ENCODE measurements at places on chromosomes 1 and 21.

DNA sequence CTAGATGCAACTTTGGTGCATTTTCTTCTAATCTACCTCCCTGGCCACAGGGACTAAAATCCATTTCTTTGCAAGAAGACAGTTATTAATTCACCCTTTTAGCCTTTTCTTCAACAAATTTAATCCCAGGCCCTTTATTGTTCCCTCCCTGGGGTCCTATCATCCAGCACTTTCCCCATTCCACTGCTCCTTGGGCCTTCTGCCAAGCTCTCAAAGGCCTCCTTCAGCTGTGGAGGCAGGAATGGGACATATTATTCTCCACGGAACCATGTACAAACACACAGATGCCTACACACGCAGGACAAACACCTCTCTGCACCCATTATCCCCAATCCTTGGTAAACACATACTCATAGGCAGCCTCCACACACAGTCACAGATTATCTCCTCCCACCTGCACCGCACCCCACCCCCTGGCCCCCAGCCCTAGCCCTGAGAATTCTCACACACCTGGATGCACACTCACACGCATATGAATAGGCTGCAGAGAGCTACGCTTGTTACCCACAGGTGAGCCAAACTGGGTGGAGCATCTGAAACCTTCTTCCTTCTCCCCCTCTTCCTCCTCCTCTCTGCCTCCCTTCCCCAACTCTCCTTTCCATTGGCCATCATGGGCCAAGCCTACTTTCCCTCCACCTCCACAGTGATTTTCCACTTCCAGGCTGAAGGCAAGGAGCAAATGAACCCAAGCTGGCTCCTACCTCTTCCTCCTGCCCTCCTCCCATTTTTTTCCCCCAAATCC is 11.7 kb downstream of the TAGLN2 start:
- DNase-seq, result no peak

DNA sequence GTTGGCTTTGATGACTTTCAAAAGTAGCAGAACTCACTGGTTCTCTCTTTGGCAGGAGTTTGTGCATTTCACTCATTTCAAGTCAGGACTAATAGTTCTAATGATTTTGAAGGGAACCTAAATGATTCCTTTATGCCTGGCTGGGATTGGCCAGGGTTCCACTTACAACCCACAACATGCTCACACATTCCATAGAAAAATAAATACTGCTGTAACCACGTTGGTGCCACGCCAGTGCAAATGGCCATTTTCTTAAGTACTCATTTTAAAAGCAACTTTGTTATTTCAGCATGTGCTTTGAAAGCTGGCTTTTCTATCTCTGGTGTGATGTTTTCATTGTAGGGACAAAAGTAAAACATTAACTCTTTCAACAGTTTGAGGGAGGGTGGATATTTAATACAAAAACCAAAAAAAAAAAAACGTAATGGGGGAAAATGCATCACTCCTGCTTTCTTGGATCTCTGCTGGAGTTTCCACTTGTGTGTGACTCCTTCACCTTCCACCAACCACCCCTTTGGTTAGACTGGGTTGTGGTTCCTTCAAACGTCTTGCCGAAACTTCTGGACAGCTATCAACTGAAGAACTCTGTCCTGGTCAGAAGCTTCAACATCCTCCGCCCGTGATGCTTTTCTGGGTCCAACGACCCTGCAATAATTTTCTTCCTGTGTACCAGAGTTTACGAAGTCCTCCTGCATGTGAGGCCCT is 300.4 kb upstream of the RUNX1 start:
- DNase-seq, result no peak

- DNase-seq, result no peak
Observed at GRCh38 chr1:79388694-79389361, 382.3 kb upstream of the ADGRL4 start.

- no peak for DNase-seq
Observed at GRCh38 chr1:246383239-246383589, 123.9 kb downstream of the SMYD3 start.

GRCh38 chr1:108893141-108893530 is 16.4 kb downstream of the GPSM2 start:
- DNase-seq, result no peak

GRCh38 chr1:104946558-104947210 is 1197.0 kb downstream of the AMY1C start:
- DNase-seq, result no peak

DNA sequence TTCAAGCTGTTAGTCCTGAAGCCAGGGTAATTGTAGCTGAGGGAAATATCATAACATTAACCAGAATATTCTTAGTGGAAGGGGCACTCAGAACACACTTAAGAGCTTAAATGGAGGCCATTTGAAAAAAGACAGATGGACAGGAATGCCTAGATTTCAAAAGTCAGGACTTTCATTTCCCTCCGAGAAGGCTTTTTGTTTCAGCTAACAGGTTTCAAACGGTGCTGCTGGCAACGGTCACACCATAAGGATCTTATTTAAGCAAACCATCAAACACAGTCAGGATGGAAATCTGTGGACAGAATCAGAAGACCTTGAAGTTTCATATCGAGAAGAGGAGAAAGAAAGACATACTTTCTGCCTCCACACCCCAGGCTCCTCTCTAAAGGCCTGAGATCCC is 70.1 kb downstream of the SLC66A1 start:
- DNase-seq, result no peak

DNA sequence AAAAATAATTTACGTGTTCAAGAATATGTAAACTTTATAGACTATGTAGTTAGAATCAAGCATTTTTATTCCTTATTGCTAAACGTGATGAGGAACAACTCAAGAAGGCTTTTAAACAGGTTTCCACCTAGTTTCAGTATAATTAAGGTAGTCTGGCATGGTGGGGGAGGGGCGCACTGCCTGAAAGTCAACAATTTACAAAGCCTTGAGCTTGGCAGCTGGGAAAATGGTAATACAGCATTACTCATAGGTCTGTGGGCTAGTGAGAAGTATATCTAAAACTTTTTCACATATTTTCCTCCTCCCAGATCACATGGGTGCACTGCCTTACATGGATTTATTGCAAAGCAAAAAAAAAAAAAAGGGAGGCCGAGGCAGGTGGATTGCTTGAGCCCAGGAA is 75.2 kb downstream of the EVI5 start:
- no peak for DNase-seq

DNA sequence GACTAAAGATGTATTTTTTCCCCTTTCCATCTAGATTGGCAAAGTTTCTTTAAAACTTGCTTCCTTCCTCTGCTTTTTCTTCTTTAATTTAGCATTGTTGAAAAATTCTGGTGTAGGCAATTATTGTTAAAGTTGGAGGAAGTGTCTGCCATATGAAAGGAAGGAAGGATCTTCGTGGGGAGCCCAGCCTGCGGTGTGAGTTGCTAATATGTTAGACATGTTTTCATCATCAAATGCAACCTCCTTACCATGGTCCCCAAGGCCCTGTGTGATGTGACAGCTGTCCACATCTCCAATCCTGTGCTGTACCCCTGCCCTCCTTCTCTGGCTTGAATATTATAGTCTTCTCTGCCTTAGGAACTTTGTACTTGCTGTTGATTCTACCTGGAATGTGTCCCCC is 81.0 kb upstream of the ZBTB18 start:
- no peak for DNase-seq

DNA sequence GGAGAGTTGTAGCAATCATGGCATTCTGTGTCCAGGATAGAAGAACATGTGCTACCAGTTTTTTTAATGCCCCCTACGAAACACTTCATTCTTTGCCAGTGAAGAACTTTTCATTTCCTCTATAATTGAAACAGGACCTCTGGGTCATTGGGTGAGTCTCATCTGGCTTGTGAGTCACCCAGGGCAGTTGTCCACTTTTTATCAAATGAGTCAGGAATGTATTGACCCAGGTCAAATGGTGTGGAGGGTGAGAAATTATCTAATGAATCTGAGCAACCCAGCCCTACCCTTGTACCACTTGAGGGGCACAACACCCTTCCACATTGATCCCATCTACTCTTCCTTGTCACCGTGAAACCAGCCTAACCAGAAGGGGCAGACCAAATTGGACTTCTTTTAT is 417.3 kb upstream of the PROX1 start:
- no peak for DNase-seq

- DNase-seq, result no peak
Observed at GRCh38 chr21:28663754-28664153, 328.9 kb downstream of the LTN1 start.

- DNase-seq, result no peak
Observed at GRCh38 chr21:32240851-32241687, 37.8 kb downstream of the MIS18A start.

DNA sequence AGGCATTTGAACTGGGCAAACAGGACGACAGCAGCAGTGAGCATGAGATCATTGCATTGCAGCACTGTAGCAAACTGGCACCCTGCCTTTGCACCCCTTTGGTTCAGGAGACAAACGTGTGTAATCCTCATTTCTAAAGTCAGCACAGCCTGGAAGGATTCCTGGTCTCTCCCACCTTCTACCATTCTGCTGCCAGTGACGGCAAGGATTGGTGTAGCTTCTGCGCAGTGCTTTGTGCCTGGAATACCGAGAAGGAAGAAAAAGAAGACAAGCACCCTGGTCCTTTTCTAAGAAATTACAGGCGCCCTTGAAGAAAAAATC is 805.3 kb downstream of the USP25 start:
- no peak for DNase-seq

DNA sequence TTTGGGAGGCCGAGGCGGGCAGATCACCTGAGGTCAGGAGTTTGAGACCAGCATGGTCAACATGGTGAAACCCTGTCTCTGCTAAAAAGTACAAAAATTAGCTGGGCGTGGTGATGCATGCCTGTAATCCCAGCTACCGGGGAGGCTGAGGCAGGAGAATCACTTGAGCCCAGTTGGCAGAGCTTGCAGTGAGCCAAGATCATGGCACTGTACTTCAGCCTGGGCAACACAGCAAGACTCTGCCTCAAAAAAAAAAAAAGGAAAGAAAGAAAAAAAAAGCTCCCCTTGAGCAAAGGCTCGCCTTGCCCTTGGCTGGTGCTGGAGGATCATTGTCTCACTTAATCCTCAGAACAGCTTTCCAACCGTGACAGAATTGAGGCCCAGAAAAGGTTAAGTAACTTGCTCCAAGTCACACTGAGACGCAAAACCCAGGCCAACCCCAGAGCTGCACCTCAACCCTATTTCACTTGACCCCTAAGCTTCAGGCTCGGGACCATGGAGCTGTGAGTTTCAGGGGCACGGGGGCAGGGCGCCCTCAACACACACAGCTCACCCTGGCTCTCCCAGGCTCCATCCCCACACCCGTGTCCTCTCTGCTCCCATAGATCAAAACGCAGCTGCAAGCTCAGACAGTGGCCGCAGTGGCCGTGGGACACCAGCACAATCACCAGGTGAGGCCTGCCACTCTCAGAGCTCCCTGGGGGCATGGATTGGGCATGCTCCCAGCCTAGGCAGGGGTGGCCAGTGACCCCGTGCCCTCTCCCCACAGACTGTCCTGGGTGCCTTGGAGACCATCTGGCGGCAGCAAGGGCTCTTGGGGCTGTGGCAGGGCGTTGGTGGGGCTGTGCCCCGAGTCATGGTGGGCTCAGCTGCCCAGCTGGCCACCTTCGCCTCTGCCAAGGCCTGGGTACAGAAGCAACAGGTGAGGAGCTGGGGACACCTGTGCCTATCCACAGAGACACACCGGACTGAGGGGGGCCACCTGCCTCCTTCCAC is 1.6 kb downstream of the SLC25A34 start:
- DNase-seq, result no peak

GRCh38 chr1:8239039-8239305 is 78.9 kb upstream of the SLC45A1 start:
- DNase-seq, result no peak

DNA sequence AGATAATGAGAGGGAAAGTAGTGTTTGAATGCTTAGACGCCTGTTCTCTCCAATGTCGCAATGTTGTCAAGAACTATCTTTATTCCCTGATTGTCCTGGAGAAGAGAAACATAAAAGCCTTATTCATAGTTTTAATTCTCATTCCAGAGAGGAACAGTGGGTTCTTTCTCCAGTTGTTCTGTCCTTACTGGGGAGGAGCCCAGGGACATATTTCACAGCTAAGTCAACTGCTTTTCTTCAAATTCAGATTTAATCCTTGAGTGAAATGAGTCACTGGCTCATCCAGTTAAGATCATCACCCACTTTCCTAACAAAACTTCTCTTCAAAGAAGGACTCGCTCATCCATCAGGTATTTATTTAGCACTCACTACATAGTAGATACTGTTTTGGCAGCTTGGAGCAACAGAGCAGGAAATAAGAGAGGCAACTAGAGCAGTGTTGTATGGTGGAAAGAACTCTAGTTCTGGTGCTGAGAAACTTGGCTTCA is 365.7 kb upstream of the USP24 start:
- DNase-seq, result no peak

- DNase-seq, result no peak
Observed at GRCh38 chr1:214469290-214469689, 82.1 kb downstream of the PTPN14 start.

DNA sequence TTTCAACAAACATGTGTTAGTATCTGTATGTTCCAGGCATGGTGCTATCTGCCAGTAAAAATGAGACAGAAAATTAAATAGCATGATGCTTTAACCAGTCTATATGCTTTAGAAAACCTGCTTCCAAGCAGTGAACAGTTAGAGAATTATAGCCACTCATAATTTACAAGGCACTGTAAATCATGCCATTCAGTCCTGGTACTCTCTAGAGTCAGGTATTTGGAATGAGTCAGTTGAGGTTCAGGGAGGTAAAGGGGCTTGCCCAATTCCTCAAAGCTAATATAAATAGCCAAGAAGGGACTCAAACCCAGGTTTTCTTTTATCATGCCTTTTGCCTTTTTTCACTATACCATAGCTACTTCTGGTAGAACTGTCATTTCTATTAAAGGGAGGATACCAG is 184.4 kb downstream of the NFIA start:
- no peak for DNase-seq

DNA sequence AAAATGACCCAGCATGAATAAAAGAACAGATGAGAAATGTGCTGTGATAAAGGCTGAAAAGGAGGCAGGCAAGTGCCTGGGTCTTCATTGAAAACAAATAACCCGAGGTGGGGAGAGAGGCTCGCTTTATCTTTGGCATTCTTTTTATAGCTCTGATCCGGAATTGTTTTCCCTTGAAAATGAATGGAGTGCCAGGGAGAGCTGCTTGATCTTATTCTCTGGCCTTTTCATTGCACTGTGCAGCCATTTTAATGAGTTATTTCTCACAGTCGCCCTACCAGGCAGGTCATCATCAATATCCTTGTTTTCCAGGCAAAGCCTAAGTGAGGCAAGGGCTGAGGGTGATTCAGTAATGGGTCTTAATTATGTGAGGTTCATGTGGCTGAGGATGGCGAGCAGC is 39.8 kb upstream of the HLX start:
- no peak for DNase-seq

- DNase-seq, result no peak
Observed at GRCh38 chr1:229164836-229165735, 105.8 kb upstream of the RAB4A start.

- DNase-seq, result no peak
Observed at GRCh38 chr1:203528976-203529835, 35.3 kb downstream of the OPTC start.
